Activated CD8-positive, alpha-beta memory T cell treated with anti-CD3 and anti-CD28 coated beads, Interleukin-2, amount 10 ng/mL, durations not matched to agents 7 days and 5 days (primary cell): ENCODE measurements at places on chromosomes 6 and 20. TPM values are rescaled to one million over a fixed set of nuclear protein-coding genes. Genes with fewer than 3 reads are reported as not detected.

MAP7 gene
- total RNA-seq: 0.59 TPM

VSX1 gene
- not detected for total RNA-seq

ANKRD66 gene
- not detected for total RNA-seq

GRCh38 chr6:157708933-157709332 is 114.1 kb upstream of the SNX9 start:
- DNase-seq: no peak

DNA sequence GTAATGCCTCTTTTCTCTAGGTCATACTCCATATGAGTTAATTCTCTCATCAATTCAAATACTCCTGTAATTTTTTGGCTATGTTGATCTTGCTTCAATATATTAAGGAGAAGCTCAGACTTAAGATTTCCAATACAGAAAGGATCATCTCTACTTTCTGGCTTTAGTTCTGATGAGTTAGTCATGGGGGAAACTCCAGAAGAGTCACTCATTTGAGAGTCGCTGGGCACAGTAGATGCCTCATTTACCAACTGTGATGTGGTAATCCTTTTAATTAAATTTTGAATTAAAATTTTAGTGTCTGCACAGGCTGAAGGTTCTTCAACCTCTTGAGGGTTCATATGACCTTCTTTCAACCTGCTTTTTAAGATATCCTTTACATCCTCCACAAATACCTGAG is 38.5 kb downstream of the DST start:
- no peak for DNase-seq

- DNase-seq: no peak
Observed at GRCh38 chr6:2718334-2719092, 32.2 kb downstream of the MYLK4 start.

DNA sequence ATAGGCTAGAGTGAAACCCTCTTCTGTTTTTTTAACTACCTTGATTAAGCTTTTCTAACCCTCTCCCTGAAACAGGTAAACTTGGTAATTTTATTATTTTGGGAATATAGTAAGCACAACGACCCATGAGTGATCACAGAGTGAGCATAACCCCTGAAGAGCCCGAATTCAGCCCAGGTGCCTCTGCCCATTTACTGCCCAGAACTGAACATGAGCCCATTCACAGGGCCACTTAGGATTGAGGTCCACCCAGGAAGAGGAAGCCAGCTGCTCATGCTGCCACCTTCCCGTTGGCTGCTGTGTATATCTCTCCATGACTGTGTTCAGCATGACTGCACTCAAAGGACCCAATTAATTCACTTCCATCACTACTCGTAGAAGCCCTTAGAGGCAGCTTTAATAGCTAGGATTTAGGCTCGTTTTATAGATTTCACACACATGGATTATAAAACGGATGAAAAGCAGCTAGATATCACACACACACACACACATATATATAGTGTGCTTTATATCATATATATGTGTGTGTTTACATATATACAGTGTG is 8.3 kb upstream of the PDE10A start:
- no peak for DNase-seq

- DNase-seq: no peak
Observed at GRCh38 chr6:137926207-137926731, 59.2 kb downstream of the TNFAIP3 start.

GRCh38 chr6:72741083-72741482 is 119.2 kb downstream of the KCNQ5 start:
- no peak for DNase-seq

GRCh38 chr6:131379948-131380347 is 193.1 kb upstream of the ARG1 start:
- no peak for DNase-seq

GRCh38 chr6:30686009-30686907 is at the start of gene PPP1R18:
TSS of gene PPP1R18 (minus strand) at chr6:30686645. CDS start at chr6:30686018, 627 bp downstream.
- peak; percentile 89 for DNase-seq

GRCh38 chr6:31622684-31623091 is 2.2 kb downstream of the PRRC2A start:
- DNase-seq: no peak

DNA sequence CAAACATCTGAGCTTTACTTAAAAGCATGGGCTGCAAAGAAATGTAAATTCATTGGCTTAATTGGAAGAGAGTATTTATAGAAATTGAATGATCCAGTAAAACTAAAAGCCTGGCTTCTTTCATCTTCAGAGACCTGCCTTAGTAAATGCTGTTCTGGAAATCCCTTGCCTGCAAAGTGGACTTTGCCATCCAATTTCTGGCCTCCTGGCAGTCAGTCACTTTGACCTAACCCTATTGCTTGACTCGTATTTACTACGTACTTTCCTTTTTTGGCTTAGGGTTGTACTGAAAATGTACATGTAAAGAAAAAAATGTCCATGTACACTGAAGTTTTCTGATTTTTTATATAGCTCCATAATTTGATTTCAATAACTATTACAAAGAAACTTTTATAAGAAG is 47.1 kb downstream of the E2F3 start:
- DNase-seq: no peak

DNA sequence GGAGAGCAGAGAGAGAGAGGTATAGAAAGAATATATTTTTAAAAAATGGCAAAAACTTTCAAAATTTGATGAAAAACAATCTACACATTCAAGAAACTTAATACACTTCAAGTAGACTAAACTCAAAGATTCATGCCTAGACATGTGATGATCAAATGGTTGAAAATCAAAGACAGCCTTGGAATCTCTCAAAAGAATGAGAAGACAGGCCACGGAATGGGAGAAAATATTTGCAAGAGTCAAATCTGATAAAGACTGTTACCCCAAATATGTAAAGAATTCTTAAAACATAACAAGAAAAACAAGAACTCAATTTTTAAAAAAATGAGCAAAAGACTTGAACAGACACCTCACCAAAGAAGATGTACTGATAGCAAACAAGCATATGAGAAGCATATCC is 49.7 kb downstream of the THEMIS start:
- DNase-seq: no peak

- DNase-seq: no peak
Observed at GRCh38 chr6:20458027-20458894, 56.6 kb downstream of the E2F3 start.

- DNase-seq: no peak
Observed at GRCh38 chr20:41158082-41158625, 20.8 kb downstream of the PLCG1 start.

DNA sequence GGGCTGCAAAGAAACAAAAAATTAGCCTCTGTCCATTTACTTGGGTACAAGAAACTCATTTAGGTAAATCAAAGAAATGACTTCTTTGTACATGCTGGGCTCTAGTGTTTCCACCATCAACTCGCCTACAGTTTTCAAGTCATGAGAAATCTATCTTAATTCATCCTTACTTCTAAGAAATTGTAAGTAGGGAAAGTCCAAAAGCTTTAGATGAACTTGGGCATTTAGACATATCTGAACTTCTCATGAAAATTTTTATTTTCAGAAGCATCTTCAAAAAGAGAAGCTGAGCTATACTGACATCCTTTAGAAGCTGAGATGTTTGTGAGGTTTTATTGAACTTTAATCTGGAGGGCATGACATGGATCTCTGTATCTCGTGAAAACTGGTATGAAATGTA is 117.3 kb downstream of the MYB start:
- DNase-seq: no peak
